ENCODE measurements at places on chromosomes 5 and 9.
A peak's percentile ranks its signal among the peaks of the same experiment; 100 is the strongest.

DNA sequence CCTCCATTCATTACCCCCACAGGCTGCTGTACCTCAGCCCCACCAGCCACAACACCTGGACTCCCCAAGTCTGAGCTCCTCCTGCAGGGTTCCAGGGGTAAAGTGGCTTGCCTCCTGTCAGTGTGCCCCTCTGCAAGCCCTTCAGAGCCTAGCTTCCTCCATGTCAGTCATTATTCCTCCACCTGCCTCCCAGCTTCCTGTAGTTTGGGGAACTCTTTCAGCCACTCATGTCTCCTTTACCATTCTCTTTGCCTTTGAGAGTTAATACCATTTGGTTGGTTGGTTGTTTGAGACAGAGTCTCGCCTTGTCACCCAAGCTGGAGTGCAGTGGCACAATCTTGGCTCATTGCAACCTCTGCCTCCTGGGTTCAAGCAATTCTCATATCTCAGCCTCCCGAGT is 36.2 kb downstream of the IRF1 start:
- no peak overlapping the region for H3K4me3 ChIP-seq
- no peak for DNase-seq
- H3K27me3 ChIP-seq: no peaks in the 10 kb centered on the region

- H3K27me3 ChIP-seq: no peaks in the 10 kb centered on the region
- no peak overlapping the region for H3K27ac ChIP-seq
- H3K36me3 ChIP-seq: peaks cover 2% of the 10 kb centered on the region
- H3K4me1 ChIP-seq: peaks cover 3% of the 10 kb centered on the region
- no peak for DNase-seq
- H3K4me3 ChIP-seq: no peak overlapping the region
Observed at GRCh38 chr5:56631719-56632118, 183.6 kb upstream of the MAP3K1 start.

GRCh38 chr5:142821733-142822487 is 51.7 kb downstream of the ARHGAP26 start:
- peaks cover 74% of the 10 kb centered on the region for H3K4me1 ChIP-seq
- no peak overlapping the region for H3K4me3 ChIP-seq
- DNase-seq: peak; percentile 29
- H3K27ac ChIP-seq: peak overlapping the region; percentile 53
- H3K27me3 ChIP-seq: no peaks in the 10 kb centered on the region

DNA sequence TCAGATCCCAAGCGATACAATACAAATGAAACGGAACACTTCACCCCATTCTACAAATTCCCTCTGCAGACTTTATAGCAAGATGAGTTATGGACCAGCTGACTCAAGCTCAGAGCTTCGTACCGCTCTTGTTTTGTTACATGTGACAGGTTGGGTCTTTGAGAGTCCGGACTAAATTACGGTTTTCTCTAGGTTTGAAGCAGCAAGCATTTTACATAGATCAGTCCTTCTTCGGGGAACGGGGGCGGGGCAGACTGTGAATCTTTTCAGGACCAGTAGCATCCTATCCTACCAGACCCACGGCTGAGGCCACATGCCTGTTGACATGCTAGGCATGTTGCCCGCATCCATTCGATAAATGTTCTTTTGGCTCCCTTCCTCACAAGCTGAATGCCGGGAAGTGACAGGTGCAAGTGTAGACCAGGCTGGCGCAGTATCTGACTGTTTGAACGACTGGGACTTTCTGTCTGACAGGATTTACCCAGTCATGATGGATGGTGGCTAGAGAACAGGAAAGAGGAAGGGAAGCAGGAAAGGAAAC is 811.0 kb upstream of the GRAMD2B start:
- no peaks in the 10 kb centered on the region for H3K4me1 ChIP-seq
- H3K27me3 ChIP-seq: no peaks in the 10 kb centered on the region
- H3K36me3 ChIP-seq: no peaks in the 10 kb centered on the region
- H3K27ac ChIP-seq: no peak overlapping the region

DNA sequence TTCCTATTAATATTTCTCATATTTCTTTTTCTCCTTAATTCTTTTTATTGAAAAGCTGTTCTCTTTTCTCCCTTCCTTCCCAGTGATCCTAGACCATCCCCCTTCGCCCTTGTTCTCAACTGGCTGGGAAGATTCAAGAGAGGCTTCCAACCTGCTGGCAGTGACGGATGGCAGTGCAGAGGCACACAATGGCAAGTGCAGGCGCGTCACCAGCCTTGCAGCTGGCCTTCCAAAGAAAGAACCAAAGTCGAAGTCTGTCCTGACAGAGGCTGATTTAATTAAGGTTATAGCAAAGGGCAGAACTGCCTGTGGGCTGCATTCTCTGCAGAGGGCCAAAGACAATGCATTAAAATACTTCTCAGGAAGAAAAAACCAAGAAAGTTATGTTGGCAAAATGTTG is 7.4 kb downstream of the CEMIP2 start:
- H3K27me3 ChIP-seq: no peaks in the 10 kb centered on the region
- no peak for DNase-seq
- peaks cover 87% of the 10 kb centered on the region for H3K4me1 ChIP-seq
- H3K36me3 ChIP-seq: peaks cover 18% of the 10 kb centered on the region
- peak overlapping the region; percentile 39 for H3K27ac ChIP-seq

DNA sequence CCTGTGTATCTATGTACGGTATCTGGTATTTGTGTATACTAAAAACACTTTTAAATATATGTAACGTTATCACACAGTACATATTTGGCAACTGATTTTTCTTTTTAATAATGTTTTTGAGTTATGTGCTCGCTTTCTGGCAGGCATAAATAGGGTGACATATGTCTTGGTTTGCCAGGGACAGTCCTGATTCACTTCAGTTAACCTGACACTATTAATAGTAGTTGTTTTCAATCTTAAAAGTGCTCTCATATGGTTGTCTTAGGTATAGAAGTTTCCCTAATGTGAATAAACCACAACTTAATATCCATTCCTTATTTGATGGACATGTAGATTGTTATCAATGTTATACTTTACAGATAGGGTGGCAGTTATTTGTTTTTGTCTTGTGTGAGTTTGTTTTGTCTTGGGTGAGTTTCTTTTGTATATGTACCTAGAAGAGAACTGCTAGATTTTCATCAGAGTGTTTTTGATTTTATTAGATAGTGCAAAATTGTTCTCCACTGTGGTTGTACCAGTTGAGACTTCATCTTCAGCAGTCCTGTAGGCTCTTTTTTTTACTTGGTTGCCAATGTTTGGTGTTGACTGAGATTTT is 7.9 kb downstream of the G3BP1 start:
- no peak overlapping the region for H3K4me3 ChIP-seq
- H3K36me3 ChIP-seq: peaks cover 42% of the 10 kb centered on the region
- peaks cover 83% of the 10 kb centered on the region for H3K4me1 ChIP-seq

- no peak overlapping the region for H3K27ac ChIP-seq
- no peaks in the 10 kb centered on the region for H3K27me3 ChIP-seq
- no peak for DNase-seq
- no peaks in the 10 kb centered on the region for H3K4me1 ChIP-seq
- H3K36me3 ChIP-seq: no peaks in the 10 kb centered on the region
Observed at GRCh38 chr5:94564812-94565211, 53.6 kb downstream of the KIAA0825 start.

DNA sequence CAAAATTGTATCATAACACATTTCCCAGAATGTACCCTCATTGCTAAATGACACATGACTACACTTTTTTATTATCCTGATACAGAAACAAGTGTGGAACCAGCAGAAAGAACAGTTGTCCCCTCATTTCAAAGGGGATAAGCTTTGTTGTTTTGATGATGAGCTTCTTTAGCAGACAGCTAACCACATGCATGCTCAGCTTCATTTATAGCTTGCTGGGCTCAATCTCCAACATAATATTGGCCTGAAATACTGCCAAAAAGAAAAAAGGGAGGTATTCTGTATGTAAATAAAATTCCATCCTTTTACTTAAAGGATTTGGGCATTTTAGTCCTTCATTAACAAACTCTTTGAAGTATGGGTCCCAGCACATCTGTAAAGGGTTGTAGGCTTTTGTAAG is 120.4 kb downstream of the SPATA31D1 start:
- H3K4me3 ChIP-seq: no peak overlapping the region
- H3K4me1 ChIP-seq: no peaks in the 10 kb centered on the region
- DNase-seq: no peak
- no peak overlapping the region for H3K27ac ChIP-seq
- H3K36me3 ChIP-seq: no peaks in the 10 kb centered on the region
- no peaks in the 10 kb centered on the region for H3K27me3 ChIP-seq

- H3K27me3 ChIP-seq: no peaks in the 10 kb centered on the region
- no peaks in the 10 kb centered on the region for H3K4me1 ChIP-seq
- no peak for DNase-seq
- H3K36me3 ChIP-seq: no peaks in the 10 kb centered on the region
Observed at GRCh38 chr5:108341866-108342265, 40.0 kb downstream of the FBXL17 start.

DNA sequence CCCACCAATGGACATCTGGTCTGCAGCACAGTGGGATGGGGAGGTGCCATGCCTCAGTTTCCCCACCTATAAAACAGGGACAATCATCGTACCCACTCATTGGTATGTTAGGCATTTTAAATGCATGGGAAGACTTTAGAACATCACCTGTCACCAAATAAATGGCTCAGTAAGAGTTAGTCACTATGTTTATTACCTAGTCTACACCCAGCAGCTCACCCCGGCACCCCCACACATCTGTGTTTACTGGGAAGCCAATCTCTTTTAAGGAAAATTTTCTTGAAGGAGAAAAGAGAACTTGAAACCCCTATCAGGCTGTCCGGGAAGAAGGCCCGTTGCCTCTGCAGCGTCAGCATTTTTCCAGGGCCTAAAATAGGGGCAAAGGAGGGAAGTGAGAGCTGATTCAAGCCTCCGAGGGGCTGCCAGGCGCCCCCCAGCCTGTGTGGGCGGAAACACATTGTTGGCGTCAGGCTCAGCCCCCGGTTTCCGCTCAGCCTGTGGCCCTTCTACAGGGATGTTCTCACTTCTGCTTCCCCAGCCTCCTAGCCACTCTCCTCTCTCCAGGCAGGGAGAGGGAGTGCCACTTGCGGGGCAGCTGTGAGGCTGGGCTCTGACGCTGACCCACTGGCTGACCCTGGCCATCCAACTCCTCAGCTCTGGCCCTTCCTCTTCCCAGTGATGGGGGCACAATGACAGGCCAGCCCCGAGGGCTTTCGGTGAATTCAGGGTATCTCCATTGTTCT is 4.6 kb downstream of the CSF1R start:
- peaks cover 5% of the 10 kb centered on the region for H3K4me1 ChIP-seq
- no peak for DNase-seq
- H3K27me3 ChIP-seq: peaks cover 29% of the 10 kb centered on the region

DNA sequence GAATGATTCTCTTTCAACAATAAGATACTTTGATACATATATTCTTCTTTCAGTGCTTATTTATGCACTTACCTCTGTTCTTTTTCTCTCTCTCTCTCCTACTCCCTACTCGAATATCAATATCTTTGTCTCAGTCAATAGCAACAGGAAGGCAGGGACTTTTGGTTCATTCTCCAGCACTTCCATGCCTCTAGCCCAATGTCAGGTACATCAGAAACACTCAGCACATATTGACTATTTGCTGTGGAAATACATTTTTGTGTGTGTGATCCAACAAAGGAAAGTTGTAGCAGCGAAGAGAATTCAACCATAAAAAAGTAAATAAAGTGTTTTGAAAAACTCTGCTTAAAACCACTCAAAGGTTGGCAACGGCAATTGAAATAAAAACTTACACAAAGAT is 12.6 kb downstream of the DIRAS2 start:
- H3K4me3 ChIP-seq: no peak overlapping the region
- no peaks in the 10 kb centered on the region for H3K27me3 ChIP-seq
- no peaks in the 10 kb centered on the region for H3K36me3 ChIP-seq
- no peak for DNase-seq
- H3K27ac ChIP-seq: no peak overlapping the region

DNA sequence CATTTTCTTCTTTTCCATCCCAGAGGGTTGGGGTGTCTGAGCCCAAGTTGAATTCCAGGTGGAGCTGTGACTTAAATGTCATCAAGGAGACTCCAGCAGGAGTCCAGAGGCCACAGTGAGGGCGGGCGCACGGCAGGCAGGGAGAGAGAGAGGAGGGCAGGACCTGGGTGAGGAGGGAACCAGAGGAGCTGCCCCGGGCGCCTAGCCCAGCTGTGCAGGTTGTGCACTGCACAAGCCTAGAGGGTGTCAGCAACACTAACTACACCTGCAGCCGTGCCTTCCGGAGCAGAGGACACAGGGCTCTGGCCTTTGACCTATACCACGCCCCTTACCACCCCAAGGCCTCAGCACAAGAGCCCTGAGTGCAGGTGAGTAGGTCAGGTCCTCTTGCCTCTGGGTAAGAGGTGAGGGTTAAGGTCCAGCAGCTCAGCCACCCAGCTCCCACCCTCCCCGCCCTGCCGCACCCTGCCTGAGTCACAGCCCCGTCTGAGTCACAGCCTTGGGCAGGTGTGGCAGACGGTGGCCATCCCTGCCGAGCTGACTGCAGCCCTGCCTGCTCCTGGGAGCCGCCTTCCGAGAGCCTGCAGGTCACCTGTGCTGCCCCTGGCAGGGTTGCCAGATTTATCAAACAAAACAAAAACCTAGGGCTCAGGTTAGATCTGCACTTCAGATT is 6.4 kb upstream of the AGPAT2 start:
- no peaks in the 10 kb centered on the region for H3K36me3 ChIP-seq
- peak; percentile 55 for DNase-seq
- H3K4me3 ChIP-seq: no peak overlapping the region
- H3K27ac ChIP-seq: no peak overlapping the region
- peaks cover 10% of the 10 kb centered on the region for H3K27me3 ChIP-seq

DNA sequence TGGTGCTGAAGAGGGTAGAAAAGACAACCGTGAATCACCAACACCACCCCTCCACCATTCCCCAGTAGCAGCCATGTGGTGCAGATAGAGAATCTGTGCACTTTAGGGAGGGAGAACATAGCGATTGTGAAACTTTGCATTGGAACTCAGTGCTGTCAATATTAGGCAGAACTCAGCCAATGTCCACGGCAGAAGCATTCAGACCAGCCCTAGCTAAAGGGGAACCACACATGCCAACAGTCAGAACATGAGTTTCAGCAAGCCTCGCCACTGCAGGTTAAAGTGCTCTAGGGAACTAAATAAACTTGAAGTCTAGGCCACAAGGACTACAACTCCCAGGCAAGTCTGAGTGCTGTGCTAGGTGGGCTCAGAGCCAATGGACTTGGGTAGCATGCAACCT is 38.5 kb upstream of the DEPDC1B start:
- DNase-seq: no peak
- H3K4me1 ChIP-seq: no peaks in the 10 kb centered on the region
- no peak overlapping the region for H3K27ac ChIP-seq
- no peak overlapping the region for H3K4me3 ChIP-seq
- H3K27me3 ChIP-seq: peaks cover 2% of the 10 kb centered on the region

DNA sequence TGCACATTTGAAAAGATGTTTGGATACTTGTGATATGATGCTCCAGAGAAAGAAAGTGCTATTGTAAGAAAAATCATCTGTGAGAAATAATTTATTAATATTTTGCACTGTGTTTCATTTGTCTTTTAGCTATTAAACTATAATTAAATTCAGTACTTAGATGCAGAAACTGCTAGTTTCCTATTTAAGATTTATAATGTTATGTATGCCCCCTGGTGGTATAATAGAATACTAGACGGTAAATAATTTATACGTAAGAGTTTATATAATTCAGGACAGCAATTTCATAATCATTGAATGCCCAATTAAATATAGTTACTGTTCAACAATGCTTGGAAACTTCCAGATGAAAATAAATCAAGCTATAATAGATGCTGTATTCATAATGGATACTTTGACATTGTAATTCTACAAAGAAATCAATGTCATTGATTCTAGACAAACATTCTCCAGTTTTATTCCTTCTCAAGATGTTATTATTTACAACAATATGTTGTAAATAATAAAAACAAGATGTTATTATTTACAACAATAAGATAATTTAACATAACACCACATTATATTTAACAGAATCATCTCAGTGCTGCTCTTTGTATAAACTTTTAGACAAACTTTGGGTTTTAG is 101.0 kb downstream of the TMEM232 start:
- H3K36me3 ChIP-seq: no peaks in the 10 kb centered on the region
- no peaks in the 10 kb centered on the region for H3K4me1 ChIP-seq
- H3K4me3 ChIP-seq: no peak overlapping the region
- no peak for DNase-seq
